ENCODE measurements at places on chromosomes 7 and 10. TPM values are rescaled to one million over a fixed set of nuclear protein-coding genes. Genes with fewer than 3 reads are reported as not detected.

Gene RBP3
- not detected for total RNA-seq

Gene KNDC1
- total RNA-seq = 0.05 TPM

Gene HYAL4
- 0.37 TPM for total RNA-seq

Gene PSD
- 0.56 TPM for total RNA-seq

Gene OR6V1
- not detected for total RNA-seq

Gene HERPUD2
- total RNA-seq = 13.3 TPM

- no peak for DNase-seq
- no peaks in the 10 kb centered on the region for H3K27me3 ChIP-seq
- H3K4me1 ChIP-seq = peaks cover 46% of the 10 kb centered on the region
- H3K27ac ChIP-seq = peak overlapping the region; percentile 55
Measured at GRCh38 chr10:22657566-22658225, 56.7 kb downstream of the PIP4K2A start.

GRCh38 chr10:21662635-21663034, 128.6 kb downstream of the MLLT10 start:
- no peak overlapping the region for H3K27ac ChIP-seq
- H3K4me1 ChIP-seq = no peaks in the 10 kb centered on the region
- H3K4me3 ChIP-seq = no peak overlapping the region
- H3K27me3 ChIP-seq = no peaks in the 10 kb centered on the region
- no peak for DNase-seq

- H3K36me3 ChIP-seq = no peaks in the 10 kb centered on the region
- H3K4me1 ChIP-seq = peaks cover 12% of the 10 kb centered on the region
- DNase-seq = no peak
- H3K27me3 ChIP-seq = no peaks in the 10 kb centered on the region
- H3K4me3 ChIP-seq = peak overlapping the region; percentile 41
Measured at GRCh38 chr7:77540402-77540822, 3.3 kb downstream of the PTPN12 start.

- no peak overlapping the region for H3K27ac ChIP-seq
- no peaks in the 10 kb centered on the region for H3K4me1 ChIP-seq
- no peak for DNase-seq
- H3K27me3 ChIP-seq = no peaks in the 10 kb centered on the region
Measured at GRCh38 chr7:157666530-157667040, 329.8 kb downstream of the DNAJB6 start.

GRCh38 chr7:121085922-121086321, 97.4 kb downstream of the CPED1 start:
- no peak for DNase-seq
- no peak overlapping the region for H3K4me3 ChIP-seq
- H3K27me3 ChIP-seq = peaks cover 4% of the 10 kb centered on the region
- H3K27ac ChIP-seq = no peak overlapping the region
- no peaks in the 10 kb centered on the region for H3K4me1 ChIP-seq
- H3K36me3 ChIP-seq = no peaks in the 10 kb centered on the region

- peak overlapping the region; percentile 16 for H3K4me3 ChIP-seq
- peak overlapping the region; percentile 73 for H3K27ac ChIP-seq
- H3K36me3 ChIP-seq = peaks cover 3% of the 10 kb centered on the region
- peaks cover 9% of the 10 kb centered on the region for H3K4me1 ChIP-seq
Measured at GRCh38 chr10:94344522-94345122, 18.1 kb downstream of the NOC3L start.

- no peaks in the 10 kb centered on the region for H3K4me1 ChIP-seq
- H3K36me3 ChIP-seq = peaks cover 68% of the 10 kb centered on the region
- H3K4me3 ChIP-seq = no peak overlapping the region
- no peak overlapping the region for H3K27ac ChIP-seq
- no peak for DNase-seq
Measured at GRCh38 chr10:11293332-11293731, 275.7 kb downstream of the CELF2 start.

GRCh38 chr7:74026903-74027682, 880 bp upstream of the ELN start:
- H3K36me3 ChIP-seq = no peaks in the 10 kb centered on the region
- H3K27me3 ChIP-seq = peaks cover 7% of the 10 kb centered on the region
- no peak for DNase-seq
- no peaks in the 10 kb centered on the region for H3K4me1 ChIP-seq
- H3K4me3 ChIP-seq = no peak overlapping the region

DNA sequence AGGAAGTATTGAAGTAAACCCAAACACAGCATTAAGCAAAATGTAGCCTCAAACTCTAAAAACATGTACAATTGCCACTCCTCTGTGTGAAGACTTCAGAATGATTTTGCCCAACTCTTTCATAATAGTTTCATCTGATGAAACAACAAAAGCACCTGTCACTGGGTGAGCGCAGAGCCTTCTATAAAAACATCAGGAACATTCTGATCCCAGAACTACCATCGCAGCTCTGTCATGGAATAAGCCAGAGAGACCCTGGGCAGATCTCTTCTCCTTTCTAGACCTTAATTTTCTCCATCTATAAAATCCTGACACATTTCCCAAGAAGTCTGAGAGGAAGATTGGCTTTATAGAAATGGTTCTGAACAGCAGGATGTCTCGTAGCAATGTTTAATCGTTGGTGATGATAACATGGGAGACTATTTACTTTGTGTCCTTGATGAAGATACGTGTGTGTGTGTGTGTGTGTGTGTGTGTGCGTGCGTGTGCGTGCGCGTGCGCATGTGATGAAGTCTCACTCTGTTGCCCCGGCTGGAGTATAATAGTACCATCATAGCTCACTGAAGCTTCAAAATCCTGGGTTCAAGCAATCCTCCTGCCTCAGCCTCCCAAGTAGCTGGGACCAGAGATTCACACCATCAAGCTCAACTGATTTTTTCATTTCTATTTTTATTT, 198.0 kb downstream of the KIAA1217 start:
- no peaks in the 10 kb centered on the region for H3K4me1 ChIP-seq
- H3K27ac ChIP-seq = no peak overlapping the region
- no peak for DNase-seq
- H3K4me3 ChIP-seq = no peak overlapping the region
- no peaks in the 10 kb centered on the region for H3K36me3 ChIP-seq

- H3K4me3 ChIP-seq = no peak overlapping the region
- no peaks in the 10 kb centered on the region for H3K36me3 ChIP-seq
Measured at GRCh38 chr10:70500812-70501301, 22.3 kb downstream of the PALD1 start.

DNA sequence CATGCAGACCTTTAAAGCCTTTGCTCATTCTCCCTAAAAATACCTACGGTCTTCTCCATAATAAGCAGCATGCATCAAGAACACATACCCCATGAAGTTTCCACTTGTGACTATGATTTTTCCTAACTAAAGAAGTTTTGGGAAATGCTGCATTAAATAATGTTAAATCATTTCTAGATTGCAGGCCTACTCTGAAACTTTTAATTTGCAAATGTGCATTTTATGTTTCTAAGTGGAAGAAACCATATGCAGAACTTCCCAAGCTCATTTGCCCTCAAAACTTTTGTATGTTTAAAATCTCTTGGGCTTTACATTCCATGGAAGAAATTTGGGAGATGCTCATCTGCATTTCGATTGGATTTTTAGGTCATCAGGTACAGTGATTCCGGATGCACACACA, 63.6 kb downstream of the ITGB8 start:
- peaks cover 1% of the 10 kb centered on the region for H3K36me3 ChIP-seq
- no peaks in the 10 kb centered on the region for H3K4me1 ChIP-seq
- H3K27ac ChIP-seq = no peak overlapping the region

- no peaks in the 10 kb centered on the region for H3K27me3 ChIP-seq
- peaks cover 18% of the 10 kb centered on the region for H3K4me1 ChIP-seq
- DNase-seq = no peak
- peak overlapping the region; percentile 80 for H3K27ac ChIP-seq
Measured at GRCh38 chr10:63266391-63267316, 133.5 kb downstream of the NRBF2 start.

GRCh38 chr7:106071999-106072714, 40.0 kb downstream of the SYPL1 start:
- no peaks in the 10 kb centered on the region for H3K27me3 ChIP-seq
- H3K36me3 ChIP-seq = no peaks in the 10 kb centered on the region
- DNase-seq = no peak
- no peak overlapping the region for H3K4me3 ChIP-seq

Data from GM12878 (cell line).